ENCODE measurements at places on chromosomes 16 and 17.

- no peak for DNase-seq
Measured at GRCh38 chr16:74556375-74556922, 50.5 kb downstream of the GLG1 start.

GRCh38 chr17:47690121-47690520 is 3.8 kb upstream of the TBKBP1 start:
- DNase-seq, result no peak

GRCh38 chr16:23899869-23900268 is 64.1 kb downstream of the PRKCB start:
- DNase-seq, result no peak

DNA sequence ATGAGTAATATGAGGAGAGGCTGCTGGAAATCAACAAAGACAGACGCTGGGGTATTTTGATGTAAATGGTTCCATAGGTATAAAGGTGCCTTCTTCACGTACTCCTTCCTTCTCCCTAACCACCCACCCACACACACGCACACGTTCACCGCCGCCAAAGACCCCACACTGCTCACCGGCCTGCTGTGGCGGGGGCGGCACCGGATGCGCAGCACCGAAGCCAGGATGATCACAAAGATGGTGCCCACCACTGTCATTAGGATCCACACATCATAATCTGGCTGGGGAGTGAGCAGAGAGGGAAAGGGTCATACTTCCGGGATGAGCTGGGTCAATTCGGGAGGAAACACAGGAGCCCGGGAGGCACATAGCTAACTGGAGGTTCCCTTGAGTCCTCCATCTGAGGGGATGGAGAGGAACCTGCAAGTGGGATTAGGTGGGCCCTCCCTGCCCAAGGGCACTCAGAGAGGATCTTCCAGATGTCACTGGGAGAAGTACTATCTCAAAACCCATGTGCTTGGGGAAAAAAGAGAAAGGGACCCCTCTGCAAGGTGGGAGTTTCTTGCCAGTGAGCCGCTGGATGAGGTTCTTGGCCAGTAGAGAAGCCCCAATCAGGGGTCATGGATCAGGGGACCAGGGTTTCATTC is 10.5 kb upstream of the SUPT4H1 start:
- DNase-seq, result no peak

- DNase-seq, result no peak
Measured at GRCh38 chr17:64331931-64332493, 58.6 kb downstream of the PECAM1 start.

DNA sequence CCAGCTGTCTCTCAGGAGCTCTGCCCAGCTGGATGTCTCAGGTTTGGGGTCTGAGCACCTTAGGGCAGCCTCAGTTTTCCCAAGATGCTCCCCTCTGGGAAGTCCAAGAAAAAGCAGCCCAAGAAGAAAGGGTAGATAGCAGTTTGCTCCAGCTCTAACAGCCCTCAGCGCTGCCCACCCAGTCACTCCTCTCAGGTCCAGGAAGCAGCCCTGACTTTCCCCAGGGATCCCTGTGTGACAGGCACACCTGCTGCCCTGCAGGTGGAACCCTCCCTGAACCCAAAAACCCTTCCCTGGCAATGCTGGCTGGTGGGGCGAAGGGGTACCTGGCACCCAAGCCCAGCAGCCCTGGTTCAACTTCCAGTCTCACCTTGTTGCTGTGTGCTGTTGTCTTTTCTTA is 48.1 kb downstream of the BEAN1 start:
- no peak for DNase-seq

- no peak for DNase-seq
Measured at GRCh38 chr16:76265434-76266045, 11.7 kb upstream of the CNTNAP4 start.

- no peak for DNase-seq
Measured at GRCh38 chr17:17448076-17448475, 28.7 kb upstream of the MED9 start.

DNA sequence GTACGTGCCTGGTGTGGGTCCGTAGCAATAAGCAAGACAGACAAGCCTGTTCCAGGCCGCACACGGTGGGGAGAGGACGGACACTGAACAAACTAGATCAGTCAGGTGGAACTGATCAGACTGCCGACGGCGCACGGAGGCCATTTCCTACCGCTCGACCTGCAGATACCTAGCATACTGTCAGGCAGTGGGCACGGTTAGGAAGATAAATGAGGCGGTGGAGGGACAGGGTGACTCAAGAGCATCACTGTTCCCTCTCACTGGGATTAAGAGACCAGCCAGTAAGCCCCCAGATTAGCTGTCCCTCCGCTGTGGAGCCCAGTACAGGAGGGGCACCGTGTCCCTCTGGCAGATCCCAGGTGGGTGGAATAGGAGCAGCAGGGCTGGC is 4.8 kb downstream of the AANAT start:
- DNase-seq, result no peak

- DNase-seq, result no peak
Measured at GRCh38 chr17:6506679-6507231, 49.6 kb downstream of the PITPNM3 start.

All from activated effector memory CD4-positive, alpha-beta T cell treated with Interleukin-2 at 50 U/mL for 16 hours (primary cell).